ENCODE measurements at places on chromosomes 5 and 9. TPM values are rescaled to one million over a fixed set of nuclear protein-coding genes. Genes with fewer than 3 reads are reported as not detected.

FGFR4 gene
- total RNA-seq = 1.5 TPM

PALM2AKAP2 gene
- total RNA-seq = 9.1 TPM

PTGES2 gene
- total RNA-seq = 114 TPM

NOXA1 gene
- total RNA-seq = 8.9 TPM

WWC1 gene
- 47.0 TPM for total RNA-seq

UBE2QL1 gene
- total RNA-seq = not detected

- H3K4me1 ChIP-seq = no peaks in the 10 kb centered on the region
- H3K27me3 ChIP-seq = no peaks in the 10 kb centered on the region
- no peaks in the 10 kb centered on the region for H3K36me3 ChIP-seq
- H3K27ac ChIP-seq = no peak overlapping the region
- DNase-seq = no peak
Measured at GRCh38 chr9:18800579-18800978, 232.4 kb downstream of the SAXO1 start.

- no peaks in the 10 kb centered on the region for H3K27me3 ChIP-seq
- DNase-seq = no peak
- no peak overlapping the region for H3K27ac ChIP-seq
- no peaks in the 10 kb centered on the region for H3K36me3 ChIP-seq
- no peaks in the 10 kb centered on the region for H3K4me1 ChIP-seq
Measured at GRCh38 chr9:81314490-81314889, 374.9 kb downstream of the TLE1 start.

GRCh38 chr9:19371942-19372341 lies 8.1 kb downstream of the RPS6 start:
- peaks cover 88% of the 10 kb centered on the region for H3K36me3 ChIP-seq
- no peak overlapping the region for H3K4me3 ChIP-seq
- H3K27ac ChIP-seq = no peak overlapping the region
- no peaks in the 10 kb centered on the region for H3K27me3 ChIP-seq
- no peak for DNase-seq
- H3K4me1 ChIP-seq = peaks cover 1% of the 10 kb centered on the region

GRCh38 chr9:89000371-89000781 lies 9.1 kb downstream of the S1PR3 start:
- DNase-seq = no peak
- H3K27ac ChIP-seq = no peak overlapping the region
- no peak overlapping the region for H3K4me3 ChIP-seq
- H3K27me3 ChIP-seq = no peaks in the 10 kb centered on the region
- peaks cover 10% of the 10 kb centered on the region for H3K4me1 ChIP-seq
- H3K36me3 ChIP-seq = peaks cover 5% of the 10 kb centered on the region

GRCh38 chr9:81693671-81694378 lies 4.5 kb upstream of the TLE1 start:
- no peaks in the 10 kb centered on the region for H3K27me3 ChIP-seq
- no peak overlapping the region for H3K27ac ChIP-seq
- H3K36me3 ChIP-seq = no peaks in the 10 kb centered on the region
- H3K4me1 ChIP-seq = peaks cover 8% of the 10 kb centered on the region
- no peak overlapping the region for H3K4me3 ChIP-seq
- no peak for DNase-seq

DNA sequence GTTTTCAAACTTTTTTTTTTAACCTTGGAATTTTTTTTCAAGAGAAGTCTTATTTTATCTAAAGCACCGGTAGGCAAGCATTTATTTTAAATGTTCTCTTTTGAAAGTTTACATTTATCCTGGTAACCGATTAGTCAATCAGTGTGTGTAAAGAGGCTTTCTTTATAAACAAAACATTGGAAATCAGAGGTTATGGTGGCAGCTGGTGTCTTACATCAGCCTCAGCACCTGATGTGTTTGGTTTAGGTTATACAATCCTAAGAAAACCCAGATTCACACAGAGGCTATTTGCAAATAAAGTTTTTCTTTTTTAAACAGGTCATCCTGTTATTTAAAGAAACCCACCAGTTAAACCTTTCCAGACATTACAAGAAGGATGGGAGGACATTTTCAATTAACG lies 173.3 kb upstream of the GDNF start:
- H3K27me3 ChIP-seq = no peaks in the 10 kb centered on the region
- DNase-seq = no peak
- H3K27ac ChIP-seq = no peak overlapping the region
- H3K36me3 ChIP-seq = no peaks in the 10 kb centered on the region

- H3K36me3 ChIP-seq = no peaks in the 10 kb centered on the region
- peak overlapping the region; percentile 85 for H3K27ac ChIP-seq
- DNase-seq = peak; percentile 63
Measured at GRCh38 chr9:79023134-79023580, 548.6 kb upstream of the TLE4 start.

DNA sequence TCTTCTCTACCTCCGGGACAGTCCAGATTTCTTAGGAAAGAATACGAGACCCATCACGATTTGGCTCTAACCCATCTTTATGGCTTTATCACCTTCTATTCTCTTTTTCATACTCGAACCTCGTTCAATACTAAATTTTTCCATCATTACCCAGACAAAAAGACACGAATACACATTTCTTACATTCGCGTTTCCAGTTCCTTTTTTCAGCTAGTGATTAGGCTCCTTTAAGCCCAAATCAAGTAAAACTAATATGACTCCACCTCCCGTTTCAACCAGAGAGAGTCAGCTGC lies 506 bp downstream of the ZBTB6 start:
- peak overlapping the region; percentile 97 for H3K4me3 ChIP-seq
- H3K27me3 ChIP-seq = no peaks in the 10 kb centered on the region
- peak overlapping the region; percentile 94 for H3K27ac ChIP-seq
- no peak for DNase-seq

- H3K27ac ChIP-seq = no peak overlapping the region
- no peak overlapping the region for H3K4me3 ChIP-seq
- no peaks in the 10 kb centered on the region for H3K36me3 ChIP-seq
- H3K4me1 ChIP-seq = no peaks in the 10 kb centered on the region
Measured at GRCh38 chr5:18954239-18954638, 1033.8 kb downstream of the CDH18 start.
